Activated CD4-positive, alpha-beta T cell treated with anti-CD3 and anti-CD28 coated beads, Interleukin-2, Interleukin-4, amounts not matched to agents 100 ng/mL and 50 ng/mL, durations not matched to agents 16 hours and 8 hours (primary cell): ENCODE measurements at places on chromosomes 3 and 15.

DNA sequence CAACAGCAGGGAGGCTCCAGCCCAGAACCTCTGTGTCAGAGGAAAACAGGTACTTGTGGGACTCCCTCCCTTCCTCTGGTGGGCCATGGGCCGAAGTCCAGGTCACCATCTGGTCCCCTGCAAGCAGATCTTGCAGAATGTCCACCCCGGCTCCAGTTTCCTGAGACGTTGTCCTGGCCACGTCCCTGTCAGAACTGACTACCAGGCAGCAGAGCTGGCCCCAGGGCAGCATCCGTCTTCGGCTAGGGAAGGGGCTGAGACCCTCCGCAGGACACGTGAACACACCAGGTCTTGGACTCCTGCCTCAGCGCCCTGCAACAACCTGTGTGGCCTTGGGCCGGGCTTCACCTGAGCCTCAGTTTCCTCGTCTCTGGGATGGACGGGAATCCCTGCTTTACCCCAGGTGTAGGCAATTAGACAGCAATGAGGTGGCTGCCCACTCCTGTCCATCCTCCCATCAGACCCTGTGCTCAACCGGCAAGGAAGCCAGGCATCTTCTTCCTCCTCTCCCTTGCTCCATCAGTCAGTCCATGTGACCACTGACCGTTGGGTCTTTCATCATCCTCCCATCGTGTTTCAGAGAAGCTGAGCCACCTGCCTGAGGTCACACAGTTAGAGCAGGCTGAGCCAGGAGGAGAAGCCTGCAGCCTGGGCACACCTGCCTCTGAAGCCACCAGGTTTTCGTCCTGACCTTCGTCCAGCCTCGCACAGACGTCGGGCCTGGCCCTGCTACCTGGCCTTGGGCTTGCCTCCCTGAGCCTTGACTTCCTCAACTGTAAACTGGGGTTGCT is 8.9 kb upstream of the PRKCD start:
- no peak for DNase-seq

DNA sequence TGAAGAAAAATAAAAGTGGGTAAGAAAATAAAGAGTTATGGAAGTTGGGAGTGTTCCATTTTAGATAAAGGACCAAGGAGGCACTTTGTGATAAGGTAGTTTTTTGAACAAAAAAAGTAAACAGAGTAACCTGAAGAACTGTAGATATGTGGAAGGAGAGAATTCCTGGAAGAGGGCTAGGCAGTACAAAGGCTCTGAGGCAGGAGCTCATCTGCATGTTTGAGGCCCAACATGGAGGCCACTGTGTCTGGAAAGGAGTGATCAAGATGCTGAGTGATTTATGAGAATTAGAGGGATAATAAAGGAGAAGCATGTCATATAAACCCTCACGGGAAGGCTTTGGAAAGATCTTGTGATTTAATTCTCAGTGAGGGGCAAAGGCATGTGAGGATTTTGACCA is 126.5 kb downstream of the DTWD1 start:
- no peak for DNase-seq

GRCh38 chr15:57375827-57376695 is at the start of gene CGNL1:
Gene CGNL1 (plus strand): TSS chr15:57376505. CDS start chr15:57438000, 61,495 bp downstream.
- no peak for DNase-seq

DNA sequence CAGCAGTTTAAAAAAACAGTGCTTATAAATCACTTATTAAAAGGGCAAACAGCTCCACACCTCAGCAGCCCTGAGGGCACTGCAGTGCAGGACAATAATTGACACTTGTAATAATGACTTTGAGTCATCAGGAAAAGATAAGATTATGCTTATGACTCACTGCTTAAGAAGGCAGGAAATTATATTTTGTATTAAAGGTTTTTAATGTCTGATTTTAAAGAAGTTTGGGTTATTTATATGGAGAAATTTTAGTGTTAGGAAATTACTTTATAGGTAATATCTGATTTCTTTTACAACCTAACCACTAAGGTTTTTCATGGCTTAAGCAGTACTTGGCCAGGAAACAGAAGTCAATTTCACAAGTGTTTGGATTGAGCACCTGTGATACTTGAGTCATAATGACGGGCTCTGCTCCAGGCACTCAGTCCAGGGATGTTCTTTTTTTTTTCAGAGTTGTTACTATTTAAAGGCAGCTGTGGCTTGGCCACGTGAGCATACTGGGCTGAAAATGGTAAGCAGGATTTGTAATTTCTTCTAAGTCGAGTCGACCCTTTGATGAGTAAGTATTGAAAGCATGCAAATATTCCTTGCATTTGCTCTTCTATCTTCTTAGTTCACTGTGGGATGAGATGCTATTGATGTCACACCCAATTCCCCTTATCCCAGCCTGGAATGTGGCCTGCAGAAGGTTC is 21.6 kb upstream of the SLC6A20 start:
- no peak for DNase-seq

GRCh38 chr15:95129574-95129973 is 898.2 kb downstream of the MCTP2 start:
- DNase-seq: no peak

GRCh38 chr15:58467121-58467721 is 35.4 kb downstream of the LIPC start:
- DNase-seq: no peak

GRCh38 chr15:62782071-62782841 is 260.3 kb upstream of the TPM1 start:
- DNase-seq: peak; percentile 11

- DNase-seq: peak; percentile 29
These were observed 170.9 kb downstream of the PLCL2 start for GRCh38 chr3:17055374-17056276.

DNA sequence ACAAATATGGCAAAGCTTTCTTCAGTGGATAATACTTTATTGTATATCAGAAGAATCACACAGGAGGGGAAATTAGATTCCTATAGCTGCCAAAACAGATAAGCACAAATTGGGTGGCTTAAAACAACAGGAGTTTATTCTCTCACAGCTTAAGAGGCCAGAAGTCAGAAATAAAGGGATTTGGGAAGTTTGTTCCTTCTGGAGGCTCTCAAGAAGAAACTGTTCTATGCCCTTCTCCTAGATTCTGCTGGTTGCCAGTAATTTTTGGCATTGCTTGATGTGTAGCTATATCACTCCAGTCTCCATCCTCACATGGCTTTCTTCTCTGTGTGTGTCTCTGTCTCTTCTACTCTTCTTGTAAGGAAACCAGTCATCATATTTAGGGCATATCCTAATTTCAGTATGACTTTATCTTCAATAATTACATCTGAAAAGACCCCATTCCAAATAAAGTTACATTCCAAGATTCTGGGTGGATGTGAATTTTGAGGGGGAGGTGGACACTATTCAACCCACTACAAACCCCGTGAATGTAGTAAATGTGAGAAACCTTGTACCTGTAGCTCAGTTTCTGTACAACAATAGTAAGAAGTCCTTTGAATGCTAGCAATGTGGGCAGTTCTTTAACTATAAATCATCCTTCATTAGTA is 22.2 kb upstream of the WNT7A start:
- DNase-seq: no peak
